ENCODE measurements at places on chromosomes 4 and X. TPM values are rescaled to one million over a fixed set of nuclear protein-coding genes. Genes with fewer than 3 reads are reported as not detected.

GRCh38 chr4:1398681-1399507 lies 7.3 kb downstream of the NKX1-1 start:
- H3K27me3 ChIP-seq = peaks cover 25% of the 10 kb centered on the region
- no peaks in the 10 kb centered on the region for H3K4me1 ChIP-seq
- peaks cover 12% of the 10 kb centered on the region for H3K36me3 ChIP-seq
- no peak for DNase-seq
- no peak overlapping the region for H3K27ac ChIP-seq

GRCh38 chr4:158814207-158814606 lies 45.4 kb downstream of the FNIP2 start:
- peaks cover 16% of the 10 kb centered on the region for H3K36me3 ChIP-seq
- peaks cover 43% of the 10 kb centered on the region for H3K4me1 ChIP-seq
- H3K27ac ChIP-seq = no peak overlapping the region
- H3K27me3 ChIP-seq = no peaks in the 10 kb centered on the region
- no peak overlapping the region for H3K4me3 ChIP-seq

DNA sequence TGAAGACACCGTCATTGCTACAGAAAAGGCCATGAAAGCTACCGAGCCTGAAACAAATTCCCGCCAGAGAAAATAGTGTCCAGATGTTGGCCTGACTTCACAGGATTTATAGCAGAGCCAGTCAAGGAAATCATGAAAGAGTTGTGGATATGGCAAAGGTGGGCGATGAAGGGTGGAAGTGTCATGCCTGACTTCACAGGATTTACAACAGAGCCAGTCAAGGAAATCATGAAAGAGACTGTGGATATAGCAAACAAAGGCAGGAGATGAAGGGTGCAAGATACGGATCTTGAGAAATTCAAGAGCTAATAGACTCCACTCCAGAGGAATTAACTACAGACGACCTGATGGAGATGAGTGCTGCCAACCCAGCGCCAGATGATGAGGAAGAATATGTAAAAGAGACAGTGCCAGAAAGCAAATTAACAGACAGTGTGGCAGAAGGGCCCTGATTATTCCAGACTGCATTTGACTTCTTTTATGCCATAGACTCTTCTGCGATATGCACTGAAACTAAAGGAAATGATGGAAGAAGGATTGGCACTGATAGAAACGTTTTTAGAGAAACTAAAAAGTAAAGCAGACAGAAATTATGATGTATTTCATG lies 17.2 kb downstream of the TRMT44 start:
- H3K4me3 ChIP-seq = no peak overlapping the region
- H3K36me3 ChIP-seq = peaks cover 8% of the 10 kb centered on the region
- H3K27ac ChIP-seq = no peak overlapping the region
- no peaks in the 10 kb centered on the region for H3K27me3 ChIP-seq
- no peaks in the 10 kb centered on the region for H3K4me1 ChIP-seq

DNA sequence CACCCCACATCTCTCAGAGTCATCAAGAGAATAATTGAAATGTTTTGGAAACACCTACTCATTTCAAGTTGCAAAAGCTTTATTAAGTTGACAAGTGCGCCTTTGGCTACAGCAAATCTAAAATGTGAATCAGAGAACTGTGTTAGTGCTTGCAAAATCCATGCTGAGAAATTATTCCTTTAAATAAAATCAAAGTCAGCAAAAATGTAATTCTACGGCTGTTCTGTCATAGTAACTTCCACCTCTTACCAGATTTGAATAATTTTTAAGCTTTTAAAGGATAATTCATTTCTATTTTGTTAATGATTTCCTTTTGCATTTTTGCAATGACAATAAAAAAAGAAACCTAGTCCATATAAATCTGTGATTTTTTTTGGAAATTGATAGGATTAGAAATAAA lies 1779.1 kb downstream of the STIM2 start:
- H3K4me1 ChIP-seq = no peaks in the 10 kb centered on the region
- no peak for DNase-seq
- no peak overlapping the region for H3K4me3 ChIP-seq
- no peaks in the 10 kb centered on the region for H3K27me3 ChIP-seq
- H3K36me3 ChIP-seq = no peaks in the 10 kb centered on the region

DNA sequence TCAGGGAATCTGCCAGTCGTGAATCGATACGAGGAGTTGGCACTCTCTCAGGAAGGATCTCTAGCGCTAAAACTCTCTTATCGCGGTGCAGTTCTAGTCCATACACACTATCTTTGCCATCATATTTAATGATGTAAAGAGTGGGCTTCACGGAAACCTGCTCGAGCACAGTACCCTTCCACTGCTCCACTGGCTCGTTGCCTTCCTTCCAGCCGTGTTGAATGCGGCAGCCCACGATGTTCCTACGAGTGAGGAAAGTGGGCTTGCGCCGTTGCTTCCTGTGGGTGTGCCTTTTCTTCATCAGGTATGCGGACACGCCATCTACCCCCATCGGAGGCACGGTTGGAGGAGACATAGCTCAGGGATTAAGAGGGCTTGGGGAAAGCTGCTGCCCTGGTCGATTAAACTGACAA lies 661 bp downstream of the SPIN4 start:
- H3K36me3 ChIP-seq = peaks cover 9% of the 10 kb centered on the region
- H3K4me3 ChIP-seq = peak overlapping the region; percentile 94
- H3K27ac ChIP-seq = peak overlapping the region; percentile 80
- no peaks in the 10 kb centered on the region for H3K27me3 ChIP-seq
- DNase-seq = peak; percentile 6

DNA sequence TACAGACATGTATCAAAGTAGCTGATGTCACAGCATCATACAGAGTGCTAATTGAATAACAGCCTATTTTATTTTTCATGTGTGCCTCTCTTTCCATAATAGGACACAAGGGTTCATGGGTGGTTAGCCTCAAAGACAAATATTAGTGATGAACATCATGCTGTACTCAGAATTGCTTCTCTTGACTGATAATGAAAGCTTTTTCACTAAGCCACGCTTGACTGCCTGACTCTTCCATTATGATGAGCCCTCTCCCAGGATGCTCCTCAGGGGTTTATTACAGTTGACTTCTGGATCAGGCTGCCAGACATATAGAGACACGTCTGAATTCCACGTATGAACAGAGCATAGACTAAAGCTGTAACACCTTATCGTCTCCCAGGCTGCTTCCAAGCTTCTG lies 2757.5 kb downstream of the PCDH7 start:
- no peaks in the 10 kb centered on the region for H3K36me3 ChIP-seq
- no peak overlapping the region for H3K27ac ChIP-seq
- no peak for DNase-seq
- no peak overlapping the region for H3K4me3 ChIP-seq
- no peaks in the 10 kb centered on the region for H3K4me1 ChIP-seq
- no peaks in the 10 kb centered on the region for H3K27me3 ChIP-seq

- H3K27ac ChIP-seq = peak overlapping the region; percentile 90
These were observed 4.9 kb downstream of the HUWE1 start for GRCh38 chrX:53681661-53682060.

Gene FAM133A
- not detected for total RNA-seq

Gene ASB9
- total RNA-seq = 0.99 TPM

Gene AKAP14
- not detected for total RNA-seq

Gene GSX2
- total RNA-seq = not detected

Gene GAGE12J
- not detected for total RNA-seq
